ENCODE measurements at places on chromosomes 5 and 9.

DNA sequence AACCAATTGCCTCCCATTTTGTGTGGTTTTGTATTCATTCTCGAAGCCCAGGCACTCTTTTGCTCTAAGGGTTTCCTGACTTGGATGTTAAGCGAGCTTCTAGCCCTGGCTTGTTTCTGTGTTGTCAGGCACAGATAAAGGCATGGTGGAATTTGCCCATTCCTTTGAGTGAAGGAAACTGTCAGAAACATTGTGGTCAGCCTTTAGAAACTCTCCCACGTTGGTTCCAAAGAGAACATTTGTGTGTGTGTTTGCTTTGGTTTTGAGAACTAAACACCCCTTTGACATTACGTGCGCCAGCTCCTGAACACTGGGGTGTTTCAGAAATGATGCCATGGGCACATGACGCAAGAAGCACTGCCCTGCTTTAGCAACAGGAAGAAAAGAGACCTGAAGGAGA, 320.9 kb downstream of the NTRK2 start:
- DNase-seq = peak; percentile 49

- DNase-seq = no peak
Measured at GRCh38 chr5:83639911-83640310, 80.7 kb downstream of the HAPLN1 start.

GRCh38 chr9:118271936-118272335, 567.7 kb downstream of the TLR4 start:
- peak; percentile 68 for DNase-seq

- no peak for DNase-seq
Measured at GRCh38 chr9:123745933-123746332, 184.0 kb downstream of the DENND1A start.

DNA sequence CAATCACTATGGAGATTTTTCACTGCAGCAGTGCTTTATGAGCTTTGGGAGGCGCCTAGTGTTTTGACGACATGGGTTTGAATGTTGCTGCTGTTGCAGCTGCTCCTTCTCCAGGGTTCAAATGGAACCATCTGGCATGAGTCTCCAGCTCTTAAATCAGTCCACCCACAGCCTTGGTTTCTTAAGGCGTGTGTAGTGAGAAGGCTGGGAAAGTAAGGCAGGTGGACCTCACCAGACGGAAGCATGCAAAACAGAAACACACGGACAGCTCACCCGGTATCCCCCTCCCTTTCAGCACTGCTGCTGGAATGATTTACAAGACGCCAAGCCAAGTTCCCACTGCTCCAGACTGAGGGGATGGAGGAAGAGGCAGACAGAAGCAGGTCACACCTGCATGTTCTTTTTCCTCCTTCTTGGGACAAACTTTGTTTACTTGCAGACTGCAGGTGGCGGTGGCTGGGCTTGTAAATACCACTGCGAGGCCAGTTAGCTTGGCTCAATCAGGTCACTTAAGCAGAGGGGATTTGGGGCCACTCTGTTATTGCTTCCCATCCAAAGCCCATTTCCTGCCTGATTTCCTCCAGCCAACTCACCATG, 47.4 kb downstream of the ADAM19 start:
- peak; percentile 25 for DNase-seq

DNA sequence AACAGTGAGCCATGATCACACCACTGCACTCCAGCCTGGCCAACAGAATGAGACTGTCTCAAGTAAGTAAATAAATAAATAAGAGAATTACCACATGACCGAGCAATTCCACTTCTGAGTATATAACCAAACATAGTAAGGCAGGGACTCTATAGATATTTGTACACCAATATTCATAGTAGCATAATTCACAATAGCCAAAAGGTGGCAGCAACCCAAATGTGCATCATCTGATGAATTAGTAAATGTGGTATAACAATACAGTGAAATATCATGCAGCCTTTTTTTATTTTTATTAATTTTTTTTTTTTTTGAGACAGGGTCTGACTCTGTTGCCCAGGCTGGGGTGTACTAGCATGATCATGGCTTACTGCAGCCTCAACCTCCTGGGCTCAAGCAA, 33.1 kb downstream of the ALDH7A1 start:
- DNase-seq = no peak

DNA sequence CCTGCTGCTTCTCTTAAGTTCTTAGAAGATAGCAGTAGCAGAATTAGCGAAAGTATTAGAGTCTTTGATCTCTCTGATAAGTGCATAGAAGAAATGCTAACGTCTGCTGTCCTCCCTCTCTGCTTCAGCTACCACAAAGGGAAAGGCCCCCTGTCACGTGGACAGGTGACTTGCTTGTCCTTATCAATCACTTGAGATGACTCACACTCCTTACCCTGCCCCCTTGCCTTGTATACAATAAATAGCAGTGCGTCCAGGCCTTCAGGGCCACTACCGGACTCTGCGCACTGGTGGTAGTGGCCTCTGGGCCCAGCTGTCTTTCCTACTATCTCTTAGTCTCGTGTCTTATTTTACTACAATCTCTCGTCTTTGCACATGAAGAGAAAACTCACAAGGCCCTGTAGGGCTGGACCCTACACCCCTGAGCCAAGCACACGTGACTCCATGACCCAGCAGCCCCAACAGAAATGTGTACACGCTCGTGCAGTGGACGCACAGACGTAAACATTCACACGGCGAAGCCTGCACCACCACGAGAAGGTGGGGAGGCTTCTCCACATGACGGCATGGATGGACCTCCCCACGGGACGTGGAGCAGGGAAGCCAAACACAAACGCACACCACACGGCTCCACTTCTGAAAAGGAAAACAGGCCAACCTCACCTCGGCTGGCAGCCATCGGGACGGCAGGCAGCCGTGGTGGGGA, 38.3 kb downstream of the PNPLA7 start:
- DNase-seq = no peak

GRCh38 chr9:114221706-114222465, 66.5 kb downstream of the COL27A1 start:
- DNase-seq = no peak

DNA sequence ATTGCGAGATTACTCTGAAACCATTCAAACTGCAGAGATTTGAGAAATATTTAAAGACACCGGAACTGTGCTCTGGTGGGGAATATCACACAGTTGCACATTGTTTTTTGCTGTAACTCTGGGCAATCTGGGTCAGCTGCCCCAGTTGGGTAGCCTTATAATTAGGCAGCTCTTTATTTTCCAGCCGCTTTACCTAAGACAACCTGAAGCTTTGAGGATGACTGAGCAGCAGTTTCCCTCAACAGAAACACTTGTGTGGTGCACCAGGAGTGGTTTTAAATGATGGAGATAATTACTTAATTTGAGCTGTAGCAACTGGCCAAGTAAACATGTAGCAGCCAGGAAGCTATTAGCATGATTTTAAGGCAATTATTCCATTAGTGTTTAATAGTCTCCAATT, 2.9 kb downstream of the PLCXD3 start:
- no peak for DNase-seq

GRCh38 chr5:95823738-95824609, 1.4 kb upstream of the GLRX start:
- DNase-seq = peak; percentile 91

Measured in renal cortical epithelial cell (primary cell).